Type B pancreatic cell (in vitro differentiated cells): ENCODE measurements at places on chromosomes 12 and 14. TPM values are rescaled to one million over a fixed set of nuclear protein-coding genes. Genes with fewer than 3 reads are reported as not detected.

DNA sequence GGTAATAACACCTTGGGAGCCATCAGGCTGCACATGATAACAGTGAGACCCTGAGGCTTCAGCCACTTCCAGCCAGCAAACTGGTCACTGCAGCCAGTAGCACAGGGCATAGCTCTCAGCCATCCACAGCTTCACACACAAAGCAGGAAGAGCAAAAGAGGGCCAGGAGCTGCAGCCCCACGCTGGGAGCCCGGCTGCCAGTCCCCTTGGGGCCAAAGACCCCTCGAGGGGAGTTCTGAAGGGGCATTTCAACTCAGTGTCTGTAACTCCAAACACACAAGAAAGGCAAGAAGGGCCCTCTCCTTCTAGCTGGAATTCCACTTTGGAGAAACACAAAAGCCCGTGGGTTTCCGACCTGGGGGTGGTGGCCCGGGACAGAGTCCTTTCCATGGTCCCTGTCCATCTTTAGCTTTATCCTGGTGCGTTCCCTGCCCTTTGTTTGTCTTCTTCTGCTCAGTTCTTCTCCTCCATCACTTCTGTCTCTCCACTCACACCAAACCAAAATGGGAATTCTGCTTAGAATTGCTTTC, 151.8 kb upstream of the FKBP4 start:
- DNase-seq = no peak

DNA sequence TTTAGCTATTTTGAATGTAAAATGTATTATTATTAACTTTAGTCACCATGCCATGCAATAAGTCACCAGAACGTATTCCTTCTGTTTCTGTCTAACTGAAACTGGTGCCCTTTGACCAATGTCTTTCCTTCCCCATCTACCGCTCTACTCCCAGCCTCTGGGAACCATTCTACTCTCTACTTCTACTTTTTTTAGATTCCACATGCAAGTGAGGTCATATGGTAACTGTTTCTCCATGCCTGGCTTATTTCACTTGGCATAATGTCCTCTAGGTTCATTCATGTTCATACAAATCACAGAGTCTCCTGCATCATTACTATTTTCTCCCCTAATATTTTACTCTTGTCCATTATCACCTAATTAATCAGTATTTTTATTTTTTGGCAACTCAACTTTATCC, 160.1 kb downstream of the TMX1 start:
- no peak for DNase-seq

DNA sequence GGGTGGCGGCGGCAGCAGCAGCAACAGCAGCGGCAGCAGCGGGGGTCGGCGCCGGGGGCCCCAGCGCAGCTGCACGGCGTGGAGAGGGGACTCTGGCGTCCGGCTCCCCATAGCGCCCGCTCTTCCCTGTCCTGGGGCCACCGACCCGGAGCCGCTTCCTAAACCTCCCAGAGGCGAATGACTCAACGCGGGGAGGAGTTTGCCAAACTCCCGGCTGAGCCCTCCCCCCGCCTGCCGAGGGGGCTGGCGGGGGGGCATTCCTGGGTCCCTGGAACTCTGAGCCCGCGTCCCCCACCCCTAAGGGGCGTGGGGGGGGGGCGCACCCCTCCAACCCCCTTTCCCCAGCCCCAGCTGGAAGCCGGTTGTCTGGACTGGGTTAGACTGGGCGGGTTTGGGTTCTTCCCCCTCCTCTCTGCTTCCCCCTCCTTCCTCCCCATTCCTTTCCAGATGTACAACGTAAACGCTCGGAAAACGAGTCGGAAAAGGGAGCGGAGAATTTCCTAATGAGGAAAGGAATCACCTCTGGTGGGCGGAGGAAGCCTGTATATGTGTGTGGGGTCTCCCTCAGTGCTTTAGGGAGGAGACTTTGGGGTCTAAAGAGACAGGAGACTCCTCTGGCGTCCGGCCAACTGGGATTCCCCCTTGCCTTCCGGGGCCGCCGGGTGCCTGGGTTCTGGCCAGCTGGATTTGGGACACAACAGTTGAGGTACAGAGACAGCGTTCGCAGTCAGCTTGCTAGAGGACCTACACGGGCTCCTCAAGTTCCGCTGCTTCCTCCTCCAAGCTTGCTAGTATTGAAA, at the start of gene ITGA5:
ITGA5 (minus strand) TSS at position 179 of the 800 bp plus-strand sequence; CDS start at position 111, 68 bp downstream.
- no peak for DNase-seq

- DNase-seq = no peak
Observed at GRCh38 chr14:93308686-93309345, 24.0 kb downstream of the BTBD7 start.

DNA sequence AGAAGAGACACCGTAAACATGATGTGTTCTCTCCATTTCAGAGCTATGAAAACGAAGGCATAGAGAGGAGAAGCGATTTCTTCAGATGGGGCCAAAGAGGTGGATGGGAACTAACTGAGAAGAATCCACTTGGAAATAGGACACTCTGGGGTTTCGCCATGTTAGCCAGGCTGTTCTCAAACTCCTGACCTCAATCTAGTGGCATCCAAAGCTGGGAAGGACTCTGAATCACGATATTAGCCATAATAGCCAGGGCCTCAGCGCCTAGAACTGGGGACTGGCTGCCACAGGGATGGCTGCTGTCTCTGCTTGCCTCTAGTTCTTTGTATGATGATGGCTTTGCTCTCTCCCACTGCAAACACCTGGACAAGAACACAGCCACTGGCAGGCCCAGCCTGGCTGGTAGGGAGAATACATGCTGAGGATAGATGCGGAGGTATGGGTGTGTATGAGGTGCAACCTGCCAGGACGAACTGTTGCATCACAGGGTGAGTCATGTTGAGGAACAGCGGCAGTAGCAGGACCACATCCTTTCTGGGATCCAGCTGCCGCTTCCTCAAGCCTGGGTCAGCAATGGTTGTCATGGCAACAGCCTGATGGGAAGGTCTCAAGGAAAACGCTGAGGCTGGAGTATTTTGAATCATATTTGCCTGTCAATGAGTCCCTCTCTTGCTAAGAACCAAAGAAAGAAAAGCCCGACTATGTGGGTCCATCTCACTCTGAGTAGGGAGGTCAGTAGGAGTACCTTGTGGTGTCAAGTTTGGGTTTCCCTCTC, 31.1 kb downstream of the CCDC177 start:
- no peak for DNase-seq

- no peak for DNase-seq
Observed at GRCh38 chr14:61444215-61444768, 122.9 kb downstream of the PRKCH start.

- DNase-seq = no peak
Observed at GRCh38 chr12:68352067-68352466, 19.9 kb upstream of the MDM1 start.

The HOTAIR gene
- not detected in 2 replicates for total RNA-seq

The TMEM119 gene
- total RNA-seq = 0.33 and 27.2 TPM in 2 replicates

The PDZRN4 gene
- 0.86 and 2.3 TPM in 2 replicates for total RNA-seq

GRCh38 chr14:89810101-89810500, 144.4 kb downstream of the EFCAB11 start:
- no peak for DNase-seq

DNA sequence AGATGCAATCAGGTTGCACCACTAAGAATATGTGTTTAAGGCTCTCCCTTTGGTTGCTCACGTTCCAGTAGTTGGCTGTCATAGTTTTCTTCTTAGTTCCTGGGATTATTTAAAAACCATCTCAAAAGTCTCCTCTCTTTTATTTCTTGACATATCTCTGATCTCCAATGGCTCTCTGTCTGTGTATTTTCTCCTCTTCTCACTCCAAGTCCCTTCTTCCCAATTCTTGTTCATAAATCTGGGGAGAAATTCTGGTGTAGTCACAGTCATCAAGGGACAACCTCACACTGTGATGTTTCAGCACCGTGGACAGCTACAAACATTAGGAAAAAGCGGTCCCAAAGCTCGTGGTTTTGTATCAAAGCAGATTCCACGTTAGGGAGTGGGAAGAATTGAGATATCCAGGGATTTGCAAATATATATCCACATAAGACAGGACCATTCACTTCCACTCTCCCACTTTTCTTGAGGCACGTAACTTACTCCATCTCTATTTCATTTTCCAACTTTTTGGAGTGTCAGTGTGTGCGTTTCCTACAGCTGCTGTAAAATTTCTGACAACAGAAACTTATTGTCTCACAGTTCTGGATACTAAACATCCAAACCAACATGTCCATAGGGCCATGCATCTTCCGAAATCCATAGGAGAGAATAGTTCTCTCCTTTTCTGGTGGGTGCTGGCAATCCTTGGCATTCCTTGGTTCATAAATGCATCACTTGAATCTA, 80.6 kb upstream of the TMEM233 start:
- no peak for DNase-seq

- peak; percentile 91 for DNase-seq
Observed at GRCh38 chr12:100266585-100266834, 369 bp downstream of the DEPDC4 start.

The BICD1 gene
- 37.7 and 74.3 TPM in 2 replicates for total RNA-seq

The FLVCR2 gene
- 5.6 and 11.8 TPM in 2 replicates for total RNA-seq

The LRFN5 gene
- 1.3 and 4.6 TPM in 2 replicates for total RNA-seq

The INHBC gene
- not detected in 2 replicates for total RNA-seq

The SLCO1B1 gene
- total RNA-seq = 0.36 TPM in 1 of 2 replicates, not detected in the other

GRCh38 chr12:107415834-107416233, 269.8 kb upstream of the PWP1 start:
- no peak for DNase-seq

The CD27 gene
- not detected in 2 replicates for total RNA-seq

DNA sequence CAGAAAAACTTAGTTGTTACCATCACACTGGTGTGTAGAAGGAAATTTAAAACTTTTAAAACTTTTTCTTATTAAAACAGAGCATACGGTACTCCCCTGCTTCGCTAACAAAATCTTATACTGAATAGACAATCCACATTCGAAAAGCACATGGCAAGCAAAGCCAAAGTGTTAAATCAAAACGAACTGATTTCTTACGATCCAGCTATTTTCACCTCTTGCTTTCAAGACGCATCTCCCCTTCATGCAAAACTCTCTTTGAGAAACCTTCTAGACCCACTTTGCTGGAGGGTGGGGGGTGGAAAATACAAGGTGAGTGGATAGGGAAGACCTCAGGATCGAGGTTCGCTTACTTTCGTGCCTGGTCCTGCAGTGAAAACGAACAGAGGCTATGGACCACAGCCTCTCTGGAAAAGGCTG, 328 bp downstream of the INTS13 start:
- no peak for DNase-seq

The CARMIL3 gene
- total RNA-seq = 2.5 and 2.8 TPM in 2 replicates

DNA sequence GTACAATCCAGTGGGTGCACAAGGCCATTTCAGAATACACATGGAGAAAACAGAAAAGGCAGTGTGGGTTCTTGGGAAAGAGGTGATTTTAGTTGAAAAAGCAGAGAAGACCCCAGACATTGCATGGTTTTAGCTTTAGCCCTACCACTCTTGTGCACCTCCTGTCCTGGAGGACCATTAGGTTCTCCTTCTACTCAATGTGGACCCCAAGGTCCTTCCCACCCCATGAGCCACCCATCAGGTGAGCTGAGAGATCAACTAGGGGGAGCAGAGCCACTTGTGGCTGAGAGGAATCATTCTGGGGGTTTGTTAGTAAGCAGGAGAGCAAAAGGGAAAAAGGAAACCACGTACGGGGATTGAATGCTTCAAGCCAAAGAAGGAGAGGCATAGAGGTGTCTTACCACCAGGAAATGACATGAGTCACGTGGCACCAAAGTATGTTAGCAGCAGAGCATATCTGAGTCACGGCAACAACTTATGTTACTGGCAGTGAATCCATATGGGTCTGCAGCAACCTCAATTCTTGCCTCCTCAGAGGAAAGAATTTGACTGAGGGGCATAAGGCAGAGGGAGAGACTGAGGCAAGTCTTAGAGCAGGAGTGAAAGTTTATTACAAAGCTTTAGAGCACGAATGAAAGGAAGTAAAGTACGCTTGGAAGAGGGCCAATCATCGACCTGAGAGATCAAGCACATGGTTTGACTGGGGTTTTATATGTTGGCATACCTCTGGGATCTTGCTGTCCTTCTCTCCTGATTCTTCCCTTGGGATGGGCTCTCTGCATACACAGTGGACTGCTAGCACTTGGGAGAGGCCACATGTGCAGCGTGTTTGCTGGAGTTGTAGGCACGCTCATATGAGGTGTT, 73.9 kb downstream of the HSD17B6 start:
- no peak for DNase-seq

GRCh38 chr14:81208489-81208888, 12.3 kb downstream of the GTF2A1 start:
- no peak for DNase-seq

- no peak for DNase-seq
Observed at GRCh38 chr14:101933209-101933608, 31.2 kb upstream of the DYNC1H1 start.

The CCDC197 gene
- total RNA-seq = not detected in 2 replicates

The RASAL1 gene
- 0.58 and 2.7 TPM in 2 replicates for total RNA-seq

The KRT83 gene
- total RNA-seq = not detected in 2 replicates

The KLRK1 gene
- total RNA-seq = not detected in 2 replicates

DNA sequence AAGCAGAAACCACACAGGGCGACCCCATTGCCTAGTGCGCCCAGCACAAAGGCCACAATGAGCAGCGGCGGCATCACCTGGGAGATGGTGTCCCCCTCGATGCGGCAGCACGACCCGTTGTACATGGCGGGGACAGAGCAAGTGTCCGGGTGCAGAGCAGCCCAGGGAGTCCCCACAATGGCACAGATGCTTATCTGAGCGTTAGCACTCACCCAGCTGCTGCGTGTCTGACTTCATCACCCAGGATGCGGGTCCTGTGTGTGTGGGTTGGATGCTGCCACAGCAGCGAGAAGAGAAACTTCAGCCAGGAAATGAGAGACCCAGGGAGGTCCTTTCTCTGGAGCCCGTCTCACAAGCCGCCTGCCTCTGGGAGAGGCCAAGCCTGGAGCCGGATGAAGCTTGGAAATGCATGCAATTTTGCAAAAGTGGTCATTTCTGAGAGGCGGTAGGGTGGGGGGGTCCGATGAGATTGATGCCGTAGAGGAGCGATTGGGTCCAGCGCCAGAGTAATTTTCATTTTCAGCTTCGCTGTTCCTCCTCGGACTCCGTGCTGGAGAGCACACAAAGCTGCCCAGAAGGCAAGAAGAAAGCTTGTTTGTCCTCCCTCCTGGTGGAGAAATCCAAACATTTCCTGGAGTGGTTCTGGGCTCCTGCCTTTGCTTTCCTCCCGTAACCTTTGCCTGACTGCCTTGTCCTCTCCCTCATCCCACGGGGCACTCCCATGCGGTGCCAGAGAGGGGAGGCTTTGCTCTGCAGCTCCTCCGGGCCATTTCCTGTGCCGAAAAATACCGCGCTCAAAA, at the start of gene HCAR1:
HCAR1 (minus strand) TSS at position 630 of the 800 bp plus-strand sequence; CDS start at position 125, 505 bp downstream.
- no peak for DNase-seq

DNA sequence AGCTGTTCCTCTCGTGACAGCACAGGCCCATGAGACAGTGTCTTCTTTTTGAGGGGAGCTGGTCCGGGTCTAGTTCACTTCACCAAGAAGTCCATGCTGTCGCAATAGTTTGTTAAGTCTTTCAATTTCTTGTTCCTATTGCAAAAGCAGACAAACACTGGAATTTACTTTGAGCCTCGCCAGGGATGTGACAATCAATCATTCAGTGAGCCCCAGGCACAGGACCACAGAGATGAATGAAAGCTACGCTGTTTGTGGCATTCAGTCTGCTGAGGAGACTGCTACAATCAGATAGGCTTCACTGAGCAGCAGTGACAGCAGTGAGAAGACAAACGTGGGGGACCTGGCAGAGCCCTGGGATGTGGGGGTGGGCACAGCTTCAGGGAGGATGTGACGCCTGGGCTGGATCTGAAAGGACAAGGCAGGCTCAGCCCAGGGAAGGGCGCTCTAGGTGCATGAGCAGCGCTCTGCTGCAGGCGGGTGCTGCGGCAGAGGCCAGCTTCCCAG, 35.5 kb downstream of the TCTN1 start:
- DNase-seq = no peak
